ENCODE measurements at places on chromosomes 7 and 10.
A peak's percentile ranks its signal among the peaks of the same experiment; 100 is the strongest.

GRCh38 chr7:3461923-3462322 lies 160.9 kb downstream of the SDK1 start:
- no peak for DNase-seq

DNA sequence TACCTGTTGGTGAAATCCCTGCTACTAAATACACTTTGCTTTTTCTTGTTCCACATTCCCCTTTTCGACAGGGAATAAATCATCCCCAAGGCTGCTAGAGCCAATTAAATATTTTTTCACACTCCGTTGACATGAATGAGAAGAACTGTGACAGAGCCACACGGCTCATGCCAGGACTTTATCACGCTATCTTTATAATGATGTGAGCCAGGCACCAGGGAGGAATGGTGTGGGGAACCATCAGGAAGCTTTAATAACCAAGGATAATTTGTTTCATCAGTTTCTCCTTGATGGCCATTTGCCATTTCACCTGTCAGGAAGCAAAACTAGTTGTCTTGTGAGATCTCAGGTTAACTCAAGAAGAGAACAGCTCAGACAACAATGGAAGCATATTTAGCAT lies 193.0 kb upstream of the C7orf33 start:
- DNase-seq = no peak

DNA sequence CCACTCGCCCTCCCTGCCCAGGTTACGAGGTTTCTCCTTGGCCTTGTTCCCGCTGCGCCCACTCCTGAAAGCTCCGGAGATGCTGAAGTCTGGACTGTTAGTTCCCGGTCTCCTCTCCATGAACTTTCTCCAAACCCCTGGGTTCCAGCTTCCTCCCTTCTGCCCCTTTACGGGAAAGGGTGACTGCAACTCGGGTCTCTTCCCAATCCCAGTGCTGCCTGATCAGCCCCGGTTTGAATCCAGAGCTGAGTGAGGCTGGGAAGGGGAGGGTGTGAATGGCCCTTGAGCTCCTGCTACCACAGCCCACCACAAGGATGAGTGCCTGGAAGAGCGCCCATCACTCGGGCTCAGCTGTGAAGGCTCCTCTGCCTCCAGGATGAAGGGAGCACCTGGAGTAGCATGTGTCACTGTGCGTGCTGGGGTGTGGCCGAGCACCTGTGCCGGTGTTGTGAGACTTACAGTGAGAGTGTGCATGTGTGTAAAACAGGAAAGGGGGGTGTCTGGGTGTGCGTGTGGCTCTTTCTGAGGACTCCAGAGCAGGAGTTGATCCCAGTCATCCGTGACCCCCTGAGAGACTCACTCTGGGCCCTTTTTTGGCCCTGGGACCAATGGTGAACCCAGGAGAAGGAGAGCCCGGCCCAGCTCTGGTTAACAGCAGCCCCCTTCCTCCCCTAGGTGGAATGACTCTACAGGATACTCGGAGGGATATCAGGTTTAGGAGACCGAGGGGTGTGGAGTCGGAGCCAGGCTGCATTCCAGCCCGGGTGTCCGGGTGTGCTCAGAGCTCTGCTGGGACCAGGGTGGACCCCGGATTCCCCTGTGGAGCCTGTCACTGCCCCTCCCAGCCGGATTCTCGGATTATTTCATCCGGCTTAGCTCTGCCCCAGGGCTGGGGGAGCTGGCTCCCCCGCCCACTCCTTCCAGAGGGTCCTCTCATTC lies 1.1 kb upstream of the ZNF467 start:
- DNase-seq = no peak

DNA sequence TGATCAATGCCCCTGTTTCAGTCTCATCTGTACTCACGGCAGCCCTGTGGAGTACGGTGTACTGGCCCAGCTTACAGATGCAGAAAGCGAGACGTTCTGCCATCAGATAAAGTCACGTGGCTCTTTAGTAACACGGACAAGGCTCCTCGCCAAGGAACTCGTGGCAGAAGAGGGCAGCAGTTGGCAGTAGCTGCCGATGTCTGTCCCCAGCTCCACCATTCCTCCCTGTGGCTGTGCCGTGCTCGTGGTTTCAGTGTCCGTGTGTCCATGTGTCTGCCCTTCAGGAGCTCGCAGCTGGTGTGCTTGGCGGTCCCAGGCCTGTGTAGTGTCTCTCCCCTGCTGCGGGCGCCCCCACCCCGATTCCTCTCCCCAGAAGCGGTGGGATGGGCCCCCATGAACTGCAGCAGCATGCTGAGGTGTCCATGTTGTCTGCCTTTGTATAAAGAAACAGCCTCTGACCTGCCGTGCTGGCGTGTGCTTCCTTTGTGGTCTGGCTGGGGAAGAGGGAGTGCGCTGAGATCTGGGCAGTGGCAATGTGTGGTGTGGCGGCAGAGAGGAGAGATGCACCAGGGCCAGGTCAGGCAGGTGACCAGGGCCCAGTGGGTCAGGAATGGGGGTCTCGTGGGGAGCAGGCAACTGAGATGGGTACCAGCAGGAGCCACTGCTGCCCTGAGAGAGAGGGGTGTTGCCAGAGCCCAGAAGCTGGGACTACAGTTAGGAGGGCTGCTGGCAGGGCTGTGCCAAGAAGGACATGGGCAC lies 9.8 kb downstream of the RHBDD2 start:
- DNase-seq = no peak

GRCh38 chr7:40800771-40801170 lies 666.0 kb downstream of the SUGCT start:
- no peak for DNase-seq

DNA sequence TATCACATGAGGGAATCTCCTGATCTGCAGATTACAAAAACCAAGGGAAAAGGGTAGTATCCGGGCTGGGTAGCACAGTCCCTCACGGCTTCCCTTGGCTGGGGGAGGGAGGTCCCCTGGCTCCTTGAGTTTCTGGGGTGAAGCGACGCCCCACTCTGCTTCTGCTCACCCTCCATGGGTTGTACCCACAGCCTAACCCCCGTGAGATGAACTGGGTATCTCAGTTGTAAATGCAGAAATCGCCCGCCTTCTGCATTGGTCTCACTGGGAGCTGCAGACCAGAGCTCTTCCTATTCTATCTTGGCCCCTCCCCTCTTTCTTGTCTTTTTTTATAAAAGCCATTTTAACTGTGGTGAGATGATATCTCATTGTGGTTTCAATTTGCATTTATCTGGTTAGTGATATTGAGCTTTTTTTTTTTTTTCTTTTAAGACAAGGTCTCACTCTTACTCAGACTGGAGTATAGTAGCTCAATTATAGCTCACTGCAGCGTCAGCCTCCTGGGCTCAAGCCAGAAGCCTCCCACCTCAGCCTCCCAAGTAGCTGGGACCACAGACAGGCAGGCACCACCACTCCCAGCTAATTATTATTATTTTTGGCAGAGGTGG lies 87.8 kb downstream of the ABCC2 start:
- no peak for DNase-seq

DNA sequence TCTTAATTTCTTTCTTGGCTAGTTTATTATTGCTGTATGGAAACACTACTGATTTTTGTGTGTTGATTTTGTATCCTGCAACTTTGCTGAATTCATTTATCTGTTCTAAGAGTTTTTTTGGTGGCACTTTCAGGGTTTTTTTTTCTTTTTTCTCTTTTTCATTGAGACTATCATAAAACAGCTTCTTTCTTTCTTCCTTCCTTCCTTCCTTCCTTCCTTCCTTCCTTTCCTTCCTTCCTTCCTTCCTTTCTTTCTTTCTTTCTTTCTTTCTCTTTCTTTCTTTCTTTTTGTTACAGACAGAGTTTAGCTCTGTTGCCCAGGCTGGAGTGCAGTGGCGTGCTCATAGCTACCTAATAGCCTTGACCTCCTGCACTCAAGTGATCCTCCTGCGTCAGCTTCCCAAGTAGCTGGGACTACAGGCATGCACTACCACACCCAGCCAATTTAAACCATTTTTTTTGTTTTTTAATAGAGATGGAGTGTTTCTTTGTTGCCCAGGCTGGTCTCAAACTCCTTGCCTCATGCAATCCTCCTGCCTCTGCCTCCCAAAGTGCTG lies 72.3 kb downstream of the ZNF503 start:
- no peak for DNase-seq

- peak; percentile 4 for DNase-seq
Observed at GRCh38 chr10:18340496-18341051, 200.3 kb downstream of the CACNB2 start.

DNA sequence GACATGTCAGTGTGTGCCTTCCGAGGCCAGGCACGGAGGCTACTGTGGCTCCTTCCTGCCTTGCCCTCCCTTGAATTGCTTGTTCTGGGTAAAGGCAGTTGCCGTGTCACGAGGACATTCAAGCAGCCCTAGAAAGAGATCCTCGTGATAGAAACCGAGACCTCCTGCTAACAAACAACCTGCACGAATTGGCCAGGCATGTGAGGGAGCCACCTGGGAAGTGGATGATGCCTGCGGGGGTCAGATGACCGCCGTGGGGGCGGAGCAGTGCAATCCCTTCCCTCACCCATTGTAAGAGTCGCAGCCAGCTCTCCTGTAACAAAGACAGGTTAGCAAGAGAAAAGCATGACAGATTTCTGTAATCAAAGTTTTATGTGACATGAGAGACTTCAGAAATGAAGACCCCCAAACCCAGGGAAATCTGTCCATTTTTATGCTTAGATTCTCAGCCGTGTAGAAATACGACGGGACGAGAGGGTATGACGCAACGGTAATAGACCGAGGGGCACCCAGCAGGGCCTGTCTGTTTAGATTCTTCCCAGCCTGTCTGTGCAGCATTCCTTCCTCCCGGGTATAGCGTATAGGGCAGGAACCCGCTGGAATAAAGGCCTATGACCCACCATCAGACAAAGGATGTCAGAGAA lies 241.7 kb downstream of the GATA3 start:
- DNase-seq = no peak

DNA sequence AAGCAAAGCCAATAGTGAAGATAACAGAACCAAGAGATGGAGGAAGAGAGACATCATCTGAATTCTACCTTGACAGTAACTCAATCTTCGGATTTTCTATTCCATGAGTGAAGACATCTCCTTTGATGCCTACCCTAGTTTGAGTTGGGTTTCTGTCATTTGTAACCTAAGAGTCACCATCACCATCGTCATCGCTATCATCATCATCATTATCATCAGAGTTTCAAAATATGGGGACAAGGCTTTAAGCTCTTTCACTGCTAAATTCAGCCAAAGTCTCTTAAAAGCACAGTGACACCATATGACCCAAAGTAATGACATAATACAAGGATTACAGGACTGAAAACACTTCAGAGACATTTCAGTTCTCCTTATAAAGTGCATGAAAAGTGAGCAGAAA lies 57.2 kb downstream of the NEBL start:
- DNase-seq = no peak

DNA sequence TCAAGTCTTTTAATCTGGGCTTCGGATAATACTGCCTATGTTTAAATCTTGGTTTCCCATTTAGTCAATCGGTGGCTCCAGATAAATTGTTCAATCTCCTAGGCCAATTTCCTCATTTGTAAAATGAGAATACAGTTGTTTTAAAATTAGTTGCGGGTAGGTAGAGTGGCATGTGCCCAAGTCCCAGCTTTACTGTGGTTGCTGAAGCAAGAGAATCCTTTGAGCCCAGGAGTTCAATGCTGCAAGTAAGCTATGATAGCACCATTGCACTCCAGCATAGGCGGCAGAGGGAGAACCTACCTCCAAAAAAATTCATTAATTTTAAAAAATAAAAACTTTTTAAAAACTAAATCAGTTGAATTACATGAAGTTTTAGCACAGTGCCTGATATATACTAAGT lies 7.3 kb downstream of the RNF216 start:
- DNase-seq = no peak

DNA sequence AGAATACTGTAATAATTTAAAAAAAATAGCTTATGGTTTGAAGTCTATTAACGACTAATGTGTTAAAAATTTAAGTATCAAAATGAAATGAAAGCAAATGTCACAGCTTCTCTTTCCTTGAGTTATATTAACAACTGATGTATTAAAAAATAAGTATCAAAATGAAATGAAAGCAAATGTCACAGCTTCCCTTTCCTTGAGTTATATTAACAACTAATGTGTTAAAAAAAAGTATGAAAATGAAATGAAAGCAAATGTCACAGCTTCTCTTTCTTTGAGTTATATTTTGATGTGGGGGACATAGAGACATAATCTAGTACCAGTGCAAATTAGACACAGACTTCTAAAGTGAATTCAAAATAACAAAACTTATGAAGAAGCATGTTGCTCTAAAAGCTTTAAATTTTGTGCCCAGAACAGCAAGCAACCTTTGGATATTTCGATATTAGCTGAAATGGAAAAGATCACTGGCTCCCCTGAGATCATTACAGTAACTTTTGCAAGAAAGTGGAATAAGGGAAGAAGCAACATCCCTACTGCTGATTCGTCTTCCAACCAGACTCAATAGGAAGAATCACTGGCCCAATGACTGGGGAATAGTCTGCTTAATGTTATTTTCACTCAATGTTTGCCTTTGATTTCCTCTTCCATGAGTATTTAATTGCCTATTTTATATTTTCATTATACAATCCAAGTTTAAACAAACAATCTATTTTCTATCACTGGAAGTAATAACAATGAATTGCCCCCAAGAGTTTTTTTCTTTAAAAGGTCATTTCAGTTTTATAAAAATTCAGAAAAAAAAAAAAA lies 8.0 kb downstream of the SKAP2 start:
- no peak for DNase-seq

DNA sequence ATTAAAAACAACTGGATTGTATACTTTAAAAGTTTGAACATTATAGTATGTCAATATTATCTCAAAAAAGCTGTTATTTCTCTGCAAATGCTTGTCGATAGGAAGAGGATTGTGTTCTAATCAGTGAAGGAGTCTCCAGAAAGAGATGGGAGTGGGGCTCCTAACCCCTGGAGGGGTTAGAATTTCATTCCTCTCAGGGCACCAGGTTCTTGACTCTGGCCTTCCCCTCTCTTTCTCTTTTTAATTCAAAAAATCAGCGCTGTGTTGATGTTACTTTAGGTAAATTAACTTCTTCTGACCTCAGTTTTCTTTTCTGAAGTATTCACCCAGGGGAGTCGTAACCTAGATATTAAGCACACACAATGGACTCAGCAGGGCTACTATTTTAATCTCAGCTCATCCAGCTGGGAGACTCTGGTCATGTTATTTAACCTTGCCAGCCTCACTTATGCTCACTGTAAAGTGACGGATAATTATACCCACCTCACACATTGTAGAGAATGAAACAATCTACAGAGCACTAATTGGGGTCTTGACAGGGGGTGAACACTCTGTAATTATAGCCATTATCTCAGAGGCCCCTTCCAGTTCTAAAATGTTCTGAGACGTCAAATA lies 59.4 kb downstream of the GCC1 start:
- DNase-seq = no peak

DNA sequence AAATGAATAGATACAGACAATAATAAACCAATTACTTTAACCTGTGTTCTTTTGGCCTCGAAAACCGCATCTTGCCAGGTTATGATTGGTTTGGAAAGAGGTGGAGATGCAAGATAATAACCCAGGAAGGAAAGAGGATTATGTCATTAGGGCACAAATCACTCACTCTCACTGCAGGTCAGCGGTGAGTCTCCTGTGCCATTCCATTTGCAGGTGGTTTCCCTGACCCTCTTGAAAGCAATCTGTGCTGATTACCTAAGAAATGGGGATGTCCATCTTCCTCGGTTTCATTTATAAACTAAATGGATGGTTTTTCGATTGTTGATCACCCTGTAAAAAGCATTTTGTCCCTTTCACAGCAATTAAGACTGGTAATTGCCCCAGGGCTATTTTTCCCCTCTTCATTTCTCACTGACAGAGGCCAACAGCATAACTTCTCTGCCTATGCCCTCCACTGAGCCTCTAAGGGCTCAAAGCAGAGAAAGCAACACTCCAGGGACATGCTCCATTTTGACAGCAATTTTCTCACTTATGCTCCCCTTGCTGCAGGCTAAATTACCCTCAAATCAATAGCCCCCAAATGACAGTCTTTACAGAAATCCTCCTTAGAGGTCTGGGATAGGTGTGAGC lies 257.5 kb downstream of the IPMK start:
- DNase-seq = no peak
